Activated T-helper 1 cell treated with Interleukin-2 at 50 U/mL for 16 hours (primary cell): ENCODE measurements at places on chromosomes 12 and 14.

DNA sequence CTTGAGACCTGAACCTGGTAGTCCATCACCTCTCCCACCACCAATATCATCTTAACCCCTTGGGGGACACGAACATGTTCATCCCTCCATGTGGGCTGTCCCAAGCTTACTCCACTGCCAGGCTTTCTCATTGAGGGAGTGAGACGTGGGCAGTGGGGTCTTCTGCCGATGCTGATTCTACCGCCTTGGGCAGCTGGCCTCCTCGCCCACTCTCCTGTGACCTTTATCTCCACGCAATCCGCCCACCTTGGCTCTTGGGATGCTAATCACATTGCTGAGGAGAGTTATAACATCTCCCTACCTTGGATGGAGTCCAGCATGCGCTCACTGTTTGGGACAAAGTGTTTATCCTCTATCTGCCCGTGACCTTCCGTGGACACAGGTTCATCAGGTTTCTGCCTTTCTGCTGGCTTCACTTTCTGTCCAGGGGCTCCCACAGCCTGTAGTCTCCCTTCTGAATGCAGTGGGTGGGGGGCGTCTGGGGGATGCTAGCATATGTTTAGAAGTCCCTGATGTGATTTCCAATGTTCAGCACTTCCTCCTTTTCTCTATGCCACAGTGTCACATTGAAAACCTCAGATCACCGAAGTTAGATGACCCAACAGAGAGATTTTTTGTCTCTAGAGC lies 53.2 kb upstream of the ESRRB start:
- no peak for DNase-seq

GRCh38 chr12:88267630-88268029 lies 125.5 kb downstream of the TMTC3 start:
- no peak for DNase-seq

DNA sequence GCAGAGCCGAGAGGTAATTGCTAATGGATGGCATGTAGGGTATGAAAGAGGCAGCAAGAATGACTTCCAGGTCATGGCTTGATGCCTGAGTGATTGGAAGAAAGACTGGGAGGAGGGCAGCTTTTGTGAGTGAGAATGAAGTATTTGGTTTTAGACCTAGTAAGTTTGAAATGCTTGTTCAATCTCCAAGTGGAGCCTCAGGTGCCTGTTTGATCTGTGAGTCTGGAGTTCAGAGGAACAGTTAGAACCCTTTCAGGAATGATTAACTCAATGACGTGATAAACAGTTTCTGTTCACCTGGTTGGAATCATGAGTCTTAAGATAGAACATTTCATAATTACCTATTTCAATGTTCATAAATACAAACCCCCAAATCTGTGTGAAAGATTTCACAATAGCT lies 10.4 kb downstream of the KCNJ8 start:
- DNase-seq: no peak

GRCh38 chr12:46549527-46550265 lies 177.1 kb upstream of the SLC38A2 start:
- DNase-seq: no peak

GRCh38 chr12:121253638-121254335 lies 42.7 kb downstream of the CAMKK2 start:
- DNase-seq: no peak

DNA sequence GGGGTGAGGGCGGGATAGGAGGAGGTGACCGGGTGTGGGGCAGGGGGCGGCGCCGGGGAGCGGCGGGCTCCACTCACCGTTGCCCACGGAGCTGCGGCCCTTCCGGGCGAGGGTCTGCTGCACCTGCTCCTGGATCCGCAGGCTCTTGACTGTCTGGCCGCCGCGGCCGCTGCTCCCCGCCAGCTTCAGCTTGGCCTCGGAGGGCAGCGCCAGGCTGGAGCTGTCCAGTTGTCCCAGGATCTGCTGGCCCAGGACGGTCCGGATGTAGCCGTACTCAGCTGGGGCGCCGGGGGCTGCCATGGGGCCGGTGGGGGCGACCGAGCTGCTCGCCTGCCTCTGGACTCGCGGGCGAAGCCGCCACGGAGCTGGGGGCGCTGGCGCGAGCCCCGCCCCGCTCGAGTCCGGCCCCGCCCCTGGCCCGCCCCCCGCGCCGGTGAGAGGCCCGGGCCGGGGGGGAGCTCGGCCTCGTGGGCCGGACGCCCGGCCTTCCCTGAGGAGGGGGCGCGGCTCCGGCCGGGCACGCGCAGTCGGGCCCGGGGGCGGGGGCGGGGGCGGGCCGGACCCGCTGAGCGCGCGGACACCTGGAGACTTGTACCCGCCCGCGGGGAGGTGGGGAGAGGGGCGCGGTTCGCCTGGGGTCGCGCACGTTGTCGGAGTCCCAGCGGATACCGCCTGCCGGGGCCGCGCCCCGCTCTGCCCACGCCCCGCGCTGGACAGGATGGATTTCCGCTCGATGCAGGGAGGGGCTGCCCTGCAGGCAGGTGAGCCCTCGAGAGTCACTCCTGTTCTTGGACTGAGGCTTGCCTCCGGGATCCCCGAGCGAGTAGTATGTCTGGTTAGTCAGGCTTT lies at the start of gene PKP2:
PKP2 (minus strand) TSS at position 346 of the 849 bp plus-strand sequence; CDS start at position 300, 46 bp downstream.
- no peak for DNase-seq

DNA sequence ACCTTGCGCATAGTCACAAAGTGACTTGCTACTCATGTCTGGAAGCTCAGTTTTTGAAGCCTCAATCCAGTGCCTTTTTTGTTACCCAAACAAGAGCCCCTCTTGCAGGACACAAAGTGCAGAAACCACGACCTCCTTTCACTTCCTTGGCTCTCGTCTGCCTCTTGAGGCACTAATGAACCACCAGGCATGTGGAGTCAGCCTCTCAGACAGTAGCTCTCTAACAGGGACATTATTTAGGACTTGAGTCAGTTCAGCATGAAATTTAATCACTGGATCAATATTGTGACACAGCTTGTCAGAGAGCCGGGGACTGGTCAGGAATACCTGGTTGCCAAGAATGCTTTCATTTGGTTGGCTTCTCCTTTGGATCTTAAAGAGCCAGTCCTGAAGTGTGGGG lies 46.7 kb downstream of the HSPB8 start:
- no peak for DNase-seq

DNA sequence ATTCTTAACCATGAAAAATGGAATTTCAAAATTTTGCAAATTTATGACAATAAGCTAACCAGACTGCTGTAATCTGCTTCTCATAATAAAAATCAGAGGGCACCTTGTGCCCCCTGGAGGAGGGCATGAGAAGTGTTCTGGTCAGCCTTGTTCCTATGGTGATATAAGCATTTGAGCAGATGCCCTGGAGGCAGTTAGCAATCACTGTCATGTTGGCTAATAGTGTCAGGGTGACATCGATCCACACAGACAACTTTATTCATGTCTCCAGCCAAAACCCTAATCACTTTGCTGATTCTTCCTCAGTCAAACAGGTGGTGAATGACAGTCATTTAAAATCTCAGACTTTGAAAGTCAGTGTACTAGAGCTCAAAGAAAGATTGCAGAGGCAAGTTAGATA lies 943.0 kb downstream of the GALC start:
- no peak for DNase-seq

DNA sequence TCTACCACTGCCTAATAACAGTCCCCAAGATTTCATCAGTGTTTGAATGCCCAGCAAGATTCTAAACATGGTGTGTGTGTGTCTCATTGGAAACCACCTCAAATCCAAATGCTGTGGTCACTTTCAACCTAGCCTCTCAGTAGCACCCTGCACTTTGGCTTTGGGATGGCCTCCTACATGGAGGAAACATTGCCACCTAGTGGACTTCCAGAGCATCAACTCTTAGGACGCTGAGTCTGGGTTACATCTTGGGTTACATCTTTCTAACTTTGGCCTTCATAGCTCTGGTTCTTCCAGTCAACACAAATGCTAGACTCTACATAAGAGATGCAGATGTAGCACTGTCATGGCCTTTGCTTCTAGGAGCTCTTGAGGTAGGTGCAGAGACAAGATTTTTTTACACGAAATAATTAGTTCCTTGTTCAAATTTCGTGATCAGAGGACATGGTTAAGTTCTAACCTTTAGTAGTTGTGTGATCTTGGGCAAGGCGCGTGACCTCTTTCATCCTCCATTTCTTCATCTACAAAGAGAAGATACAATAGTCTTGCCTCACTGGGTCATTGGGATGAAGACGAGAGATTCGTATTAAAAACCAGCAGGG lies 113.5 kb upstream of the VASH1 start:
- no peak for DNase-seq

GRCh38 chr12:107441665-107442300 lies 243.8 kb upstream of the PWP1 start:
- DNase-seq: no peak

GRCh38 chr12:98464190-98464589 lies 51.2 kb upstream of the TMPO start:
- no peak for DNase-seq

GRCh38 chr12:57119294-57120085 lies 8.3 kb upstream of the STAT6 start:
- DNase-seq: no peak

GRCh38 chr12:9079883-9080675 lies 35.6 kb downstream of the A2M start:
- no peak for DNase-seq

- no peak for DNase-seq
Observed at GRCh38 chr14:68249661-68250451, 430.3 kb downstream of the RAD51B start.

- DNase-seq: no peak
Observed at GRCh38 chr12:20946732-20947131, 136.2 kb downstream of the SLCO1B3 start.

- DNase-seq: no peak
Observed at GRCh38 chr12:3427956-3428355, 63.0 kb upstream of the PRMT8 start.

DNA sequence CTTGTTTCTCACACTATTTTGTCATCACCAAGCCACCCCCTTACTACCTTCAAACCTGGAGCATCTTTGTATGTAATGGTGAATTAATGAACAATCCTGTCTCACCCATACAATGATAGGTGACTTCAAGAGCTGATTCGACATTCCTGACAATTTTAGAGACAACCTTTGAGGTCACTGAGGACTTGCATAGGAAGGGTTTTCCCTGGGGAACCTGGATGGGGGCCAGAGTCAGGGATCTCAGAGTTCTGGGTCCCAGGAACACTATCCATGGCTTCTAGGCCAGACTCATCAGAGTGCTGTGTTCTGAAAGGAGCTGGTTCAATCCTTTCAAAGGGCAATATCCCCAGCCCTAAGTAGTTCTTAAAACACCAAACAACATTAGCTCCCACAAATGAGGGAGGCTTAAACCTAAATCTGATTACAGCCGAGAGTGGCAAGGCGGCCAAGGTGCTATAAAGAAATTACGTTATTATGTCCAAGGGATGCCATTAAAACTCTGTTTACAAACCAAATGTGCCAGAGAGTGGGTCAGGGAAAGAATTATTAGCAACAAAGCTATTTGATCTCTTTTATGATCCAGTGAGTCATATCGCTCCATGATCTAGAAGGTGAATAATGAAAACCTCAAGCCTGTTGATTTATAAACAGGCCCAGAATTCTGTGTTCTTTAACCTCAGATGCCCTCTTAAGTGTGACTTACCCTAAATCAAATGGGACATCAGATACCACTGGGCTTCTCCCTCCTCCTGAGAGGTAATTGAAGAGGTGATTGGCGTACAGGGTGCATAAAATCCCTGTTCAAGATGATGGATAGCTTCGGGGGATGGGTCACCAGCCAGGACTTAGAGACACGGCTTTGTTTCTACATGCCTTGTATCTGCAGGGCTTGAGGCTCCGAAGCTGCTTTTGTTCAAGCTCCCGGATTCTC lies 230.2 kb upstream of the TBX3 start:
- no peak for DNase-seq

DNA sequence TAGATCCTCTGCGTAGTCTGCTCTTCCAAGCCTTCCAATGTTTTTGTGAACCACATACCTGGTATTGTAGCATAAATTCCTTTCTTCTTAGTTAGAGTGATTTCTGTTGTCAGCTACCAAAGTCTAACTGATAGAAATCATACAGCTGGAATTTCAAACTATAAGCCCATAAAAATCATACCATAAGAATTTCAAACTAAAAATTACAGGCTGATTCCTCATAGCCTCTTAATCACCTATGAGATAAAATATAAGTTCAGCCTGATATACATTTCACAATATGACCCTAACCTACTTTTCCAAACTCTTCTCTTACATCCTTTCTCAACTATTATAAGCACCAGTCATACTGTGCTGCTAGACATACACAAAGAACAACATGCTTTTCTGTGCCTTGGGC lies 64.8 kb downstream of the PTHLH start:
- no peak for DNase-seq

DNA sequence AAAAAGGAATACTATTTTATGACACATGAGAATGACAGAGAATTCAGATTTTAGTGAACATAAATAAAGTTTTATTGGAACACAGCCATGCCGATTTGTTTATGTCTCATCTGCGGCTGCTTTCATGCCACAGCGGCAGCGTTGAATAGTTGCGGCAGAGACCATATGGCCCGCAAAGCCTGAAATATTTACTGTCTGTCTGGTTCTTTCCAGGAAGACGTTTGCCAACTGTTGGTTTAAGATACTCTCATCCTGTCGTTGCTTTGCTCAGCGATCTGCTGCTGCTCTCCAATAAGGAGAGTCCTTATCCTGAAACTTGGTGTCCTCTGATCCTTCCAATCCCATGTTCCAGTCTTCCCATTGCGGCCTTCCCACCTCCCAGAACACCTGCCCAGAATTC lies 89.9 kb downstream of the SLC24A4 start:
- no peak for DNase-seq

- no peak for DNase-seq
Observed at GRCh38 chr12:76551482-76551888, 8.1 kb downstream of the OSBPL8 start.

DNA sequence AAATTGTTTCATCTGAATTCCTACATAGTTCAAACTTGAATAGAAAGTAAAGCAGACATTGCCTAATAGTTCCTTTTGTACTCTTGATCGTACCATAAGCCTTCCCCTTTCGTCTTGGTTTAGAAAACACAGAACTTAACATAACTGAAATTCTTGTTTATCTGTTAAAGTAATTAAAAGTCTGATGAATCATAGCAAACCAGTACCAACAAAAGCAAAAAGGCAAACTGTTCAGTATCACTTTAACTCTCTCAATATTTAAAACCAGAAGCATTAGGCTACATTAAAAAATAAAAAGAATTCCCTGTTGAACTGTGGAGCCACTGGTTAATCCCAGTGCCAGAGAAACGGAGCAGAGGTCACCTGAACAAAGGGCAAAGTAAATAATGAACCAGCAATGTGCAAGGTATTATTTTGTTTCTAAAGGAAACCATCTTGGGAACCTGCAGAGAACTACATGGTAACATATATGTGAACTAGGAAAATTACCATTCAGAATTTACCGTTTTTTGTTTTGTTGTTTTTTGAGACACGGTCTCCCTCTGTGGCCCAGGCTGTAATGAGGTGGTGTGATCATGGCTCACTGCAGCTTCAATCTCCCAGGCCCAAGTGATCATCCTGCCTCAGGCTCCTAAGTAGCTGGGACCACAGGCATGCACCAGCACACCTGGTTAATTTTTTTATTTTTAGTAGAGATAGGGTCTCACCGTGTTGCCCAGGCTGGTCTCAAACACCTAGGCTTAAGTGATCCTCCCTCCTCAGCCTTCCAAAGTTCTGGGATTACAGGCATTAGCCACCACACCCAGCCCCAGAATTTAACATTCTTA lies 17.1 kb upstream of the HIGD1C start:
- DNase-seq: no peak
